RWPE2 (cell line): ENCODE measurements at places on chromosomes 2 and 18.

DNA sequence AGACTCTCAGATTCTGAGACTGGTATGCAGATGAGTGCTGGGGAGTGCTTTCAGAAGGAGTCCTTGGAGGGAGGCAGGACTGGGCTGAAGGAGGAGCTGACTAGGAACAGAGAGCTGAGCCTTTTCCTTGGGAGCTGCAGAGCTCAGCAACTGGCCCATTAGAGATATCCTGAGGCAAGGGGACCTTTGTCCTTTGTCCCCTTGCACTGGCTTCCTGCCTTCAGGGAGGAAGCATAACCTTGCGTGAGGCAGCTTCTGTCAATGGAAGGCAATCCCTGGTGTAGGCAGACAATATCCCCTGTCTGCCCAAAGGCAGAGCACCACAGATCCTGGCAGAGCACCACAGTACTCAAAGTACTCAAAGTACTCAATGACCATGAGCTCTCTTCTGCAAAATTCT lies 375.3 kb downstream of the HRH4 start:
- no peak for DNase-seq

DNA sequence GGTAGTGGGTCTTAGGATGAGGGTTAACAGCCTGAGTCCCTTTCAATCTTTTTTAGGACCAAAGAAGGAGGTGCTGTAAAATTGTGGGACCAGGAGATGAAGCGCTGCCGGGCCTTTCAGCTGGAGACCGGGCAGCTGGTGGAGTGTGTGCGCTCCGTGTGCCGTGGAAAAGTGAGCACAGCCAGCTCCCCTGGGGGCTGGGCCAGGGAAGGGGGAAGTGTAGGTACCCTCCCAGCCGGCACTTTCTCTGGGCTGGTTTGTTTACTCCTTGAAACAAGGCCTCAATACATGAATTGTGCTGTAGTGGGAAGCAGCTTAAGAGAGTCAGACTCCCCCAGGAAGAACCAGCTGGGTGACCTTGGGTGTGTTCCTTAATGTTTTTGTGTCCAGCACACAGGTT lies 90.1 kb downstream of the RTN4 start:
- DNase-seq = no peak

DNA sequence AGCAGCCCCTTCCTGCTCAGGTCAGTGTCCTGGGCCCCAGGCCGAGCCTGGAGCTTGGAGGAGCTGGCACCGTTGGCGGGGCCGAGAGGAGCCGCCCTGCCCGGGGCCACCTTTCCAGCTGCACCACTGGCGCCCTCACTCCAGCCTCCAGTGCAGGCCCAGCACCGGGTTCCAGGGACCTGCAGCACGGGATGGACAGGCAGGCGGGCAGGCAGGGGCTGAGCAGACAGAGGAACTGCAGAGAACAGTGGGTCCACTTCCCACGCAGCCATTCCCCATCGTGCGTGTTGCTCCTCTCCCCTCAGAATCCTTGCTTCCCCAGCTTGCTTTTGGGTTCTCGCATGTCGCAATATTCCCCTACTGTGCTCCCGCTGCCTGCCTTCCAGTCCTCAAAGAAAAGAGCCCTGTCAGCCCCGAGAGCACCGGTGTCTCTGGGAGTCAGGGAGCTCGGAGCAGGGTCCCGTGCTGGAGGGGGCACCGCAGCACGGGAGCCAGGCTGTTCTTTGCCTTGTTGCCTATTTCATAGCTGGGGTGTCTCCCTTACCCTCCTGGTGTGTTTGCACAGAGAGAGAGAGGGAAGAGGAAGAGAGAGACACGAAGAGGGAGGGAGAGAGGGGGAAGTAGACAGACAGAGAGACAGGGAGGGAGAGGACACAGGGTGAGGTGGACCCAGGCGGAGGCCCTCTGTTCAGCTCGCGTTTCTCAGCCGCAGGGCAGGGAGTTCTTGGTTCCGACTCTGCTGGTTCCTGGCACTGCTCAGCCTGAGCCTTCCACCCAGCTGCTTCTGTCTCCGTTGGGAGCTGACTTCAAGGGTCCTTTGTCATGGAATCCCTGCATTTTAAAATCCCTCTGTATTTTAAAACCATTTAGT lies 126.0 kb downstream of the MBP start:
- DNase-seq = no peak

GRCh38 chr2:8067784-8068336 lies 614.0 kb upstream of the ID2 start:
- DNase-seq = no peak

- no peak for DNase-seq
These were observed 43.1 kb downstream of the RMP24 start for GRCh38 chr18:36015629-36016028.

DNA sequence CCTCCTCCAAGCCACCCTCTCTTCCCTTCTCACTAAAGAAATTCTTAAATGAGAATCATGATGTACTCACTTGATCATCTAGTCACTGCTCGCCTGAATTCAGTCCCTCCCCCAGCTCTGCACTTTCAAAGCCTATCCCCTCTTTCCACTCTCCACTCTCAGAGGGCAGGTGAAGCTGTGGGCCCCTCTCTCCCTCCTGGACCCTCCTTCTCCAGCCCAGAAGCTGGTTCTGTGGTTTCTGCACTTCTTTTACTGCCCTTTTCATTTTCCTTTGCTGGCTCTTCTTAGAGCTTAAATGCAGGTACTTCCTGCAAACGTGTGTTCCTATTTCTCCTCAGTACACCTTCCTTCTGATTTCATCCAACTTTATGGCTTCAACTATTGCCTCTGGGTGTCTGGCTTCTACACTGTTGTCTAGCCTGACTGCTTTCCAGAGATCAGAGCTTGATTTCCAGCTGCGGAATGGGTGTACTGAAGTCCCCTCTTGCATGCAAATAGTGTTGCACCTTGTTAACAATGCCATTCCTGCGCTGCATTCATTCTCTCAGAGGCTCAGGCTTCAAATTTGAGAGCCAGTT lies 15.3 kb upstream of the TXNDC2 start:
- no peak for DNase-seq

DNA sequence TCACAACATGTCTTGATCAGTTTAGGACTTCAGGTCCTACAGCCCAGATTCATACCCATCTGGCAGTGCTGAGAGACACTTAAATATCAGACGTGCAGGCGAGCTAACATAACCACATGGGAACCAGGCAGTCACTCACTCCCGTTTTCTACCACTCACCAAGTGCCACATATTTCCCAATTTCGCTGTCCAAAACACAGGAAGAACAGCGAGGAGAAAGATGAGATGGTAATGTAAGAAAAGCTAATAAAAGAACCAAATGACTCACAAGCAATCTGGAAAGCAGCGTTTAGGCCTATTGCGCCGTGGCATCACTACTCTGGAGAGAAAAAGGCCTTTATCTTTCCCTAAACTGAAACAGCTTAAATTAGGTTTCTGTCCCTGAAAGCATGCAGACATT lies 647.8 kb upstream of the SLC39A10 start:
- DNase-seq = no peak

DNA sequence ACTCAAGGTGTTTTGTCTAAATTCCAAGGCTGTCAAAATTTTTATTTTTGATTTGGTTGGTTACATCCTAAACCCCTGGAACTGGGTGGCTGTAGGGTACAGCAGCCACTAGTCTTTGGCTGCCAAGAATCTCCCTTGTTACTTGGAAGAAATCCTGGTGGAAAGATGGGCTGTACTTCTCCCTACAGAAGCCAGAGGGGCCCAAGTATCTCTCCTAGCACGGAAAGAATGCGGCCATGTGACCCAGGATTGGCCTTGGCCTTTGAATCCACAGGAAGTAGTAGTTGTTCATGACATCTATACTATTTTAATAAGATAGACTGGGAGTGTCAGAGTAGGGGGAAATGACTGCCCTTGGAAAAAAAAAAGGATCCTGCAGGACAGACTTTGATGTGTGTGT lies 54.4 kb upstream of the MYO3B start:
- no peak for DNase-seq

DNA sequence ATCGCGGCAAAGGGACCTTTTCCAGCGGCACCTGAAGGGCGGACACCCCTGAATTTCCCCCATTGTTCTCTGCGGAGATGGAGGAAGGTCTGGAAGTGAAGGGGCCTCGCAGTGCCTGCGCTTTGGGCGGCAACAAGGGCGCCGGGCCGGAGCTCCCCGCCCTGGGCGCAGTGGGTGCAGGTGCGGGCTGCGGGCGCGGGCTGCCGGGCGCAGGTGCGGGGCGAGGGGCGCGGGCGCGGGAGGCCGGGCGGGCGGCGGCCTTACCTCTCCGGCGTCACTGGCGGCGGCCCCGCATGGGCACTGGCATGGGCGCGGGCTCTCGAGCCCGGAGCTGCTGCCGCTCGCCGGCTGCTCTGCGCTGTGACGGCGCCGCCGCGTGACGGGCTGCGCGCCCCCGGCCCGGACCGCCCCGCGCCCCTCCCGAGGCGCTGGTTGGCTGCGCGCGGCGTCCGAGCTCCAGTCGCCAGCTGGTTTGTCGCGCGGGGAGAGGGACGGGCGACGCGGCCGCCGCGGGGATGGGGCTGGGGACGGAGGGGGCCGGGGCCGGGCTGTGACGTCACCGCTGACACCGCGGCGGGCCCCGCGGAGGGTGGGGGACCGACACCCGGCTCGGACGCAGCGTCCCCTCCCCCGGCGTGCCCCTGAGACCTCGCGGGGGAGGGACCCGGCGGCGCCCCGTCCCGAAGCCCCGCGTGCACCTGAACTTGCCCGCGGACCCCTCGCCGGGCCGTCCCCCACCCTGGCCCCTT lies at the start of gene KIF1A:
TSS of gene KIF1A (minus strand) at position 362 of the 749 bp plus-strand sequence. CDS start 22,467 bp downstream, outside the sequence.
- DNase-seq = no peak

DNA sequence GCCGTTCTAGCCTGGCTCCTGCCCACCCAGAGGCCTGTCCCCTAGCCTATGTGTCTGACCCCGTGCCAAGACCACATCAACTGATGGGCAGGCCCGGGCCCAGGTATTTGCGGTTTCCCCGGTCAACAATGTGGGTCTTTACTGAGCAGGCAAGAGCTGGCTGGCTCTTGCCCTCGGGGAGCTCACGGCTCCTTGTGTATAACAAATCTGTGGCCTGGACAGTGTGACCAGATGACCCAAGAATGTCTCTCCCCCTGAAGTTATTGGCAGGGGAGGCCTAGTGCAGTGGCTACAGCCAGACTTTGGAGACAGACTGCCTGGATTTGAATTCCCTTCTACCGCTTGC lies 179.6 kb downstream of the KLHL29 start:
- no peak for DNase-seq

DNA sequence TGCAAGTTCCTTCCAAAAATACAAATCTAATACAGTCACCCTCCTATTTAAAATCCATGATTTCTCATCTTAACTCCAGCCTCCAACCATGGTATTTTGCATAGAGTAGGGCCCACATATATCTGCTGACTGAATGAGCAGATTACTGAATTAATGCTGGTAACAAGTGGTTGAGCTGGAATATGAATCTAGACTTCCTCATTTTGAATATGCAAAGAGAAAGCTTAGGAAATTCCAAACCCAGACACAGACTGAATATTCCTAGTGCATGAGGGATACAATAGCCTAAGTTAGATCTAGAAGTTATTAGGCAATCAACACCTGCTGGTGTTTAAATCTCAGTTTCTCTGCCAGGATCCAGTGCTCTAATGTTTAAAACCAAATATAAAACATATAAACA lies 215.1 kb upstream of the CYP26B1 start:
- no peak for DNase-seq
